ENCODE measurements at places on chromosomes 3 and 15.

- DNase-seq = no peak
These were observed 127.1 kb upstream of the SMAD3 start for GRCh38 chr15:66938114-66938830.

DNA sequence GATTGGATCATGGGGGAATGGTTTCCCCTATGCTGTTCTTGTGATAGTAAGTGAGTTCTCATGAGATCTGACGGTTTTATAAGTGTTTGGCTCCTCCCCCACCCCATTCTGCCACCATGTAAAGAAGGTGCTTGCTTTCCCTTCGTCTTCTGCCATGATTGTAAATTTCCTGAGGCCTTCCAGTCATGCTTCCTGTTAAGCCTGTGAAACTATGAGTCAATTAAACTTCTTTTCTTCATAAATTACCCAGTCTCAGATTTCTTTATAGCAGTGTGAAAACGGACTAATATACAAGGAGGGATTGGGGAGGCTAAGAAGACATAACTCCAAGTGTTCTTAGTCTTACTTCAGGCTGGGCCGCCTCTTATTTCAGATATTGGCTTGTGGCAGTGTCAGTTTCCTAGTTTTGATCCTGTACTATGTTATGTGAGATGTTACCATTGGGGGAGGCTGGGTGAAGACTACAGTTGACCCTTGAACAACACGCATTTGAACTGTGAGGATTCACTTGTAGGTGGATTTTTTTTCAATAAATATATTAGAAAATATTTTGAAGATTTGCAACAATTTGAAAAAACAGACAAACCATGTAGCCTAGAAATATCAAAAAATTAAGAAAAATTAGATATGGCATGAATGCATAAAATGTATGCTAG, 44.9 kb downstream of the NMD3 start:
- DNase-seq = no peak

DNA sequence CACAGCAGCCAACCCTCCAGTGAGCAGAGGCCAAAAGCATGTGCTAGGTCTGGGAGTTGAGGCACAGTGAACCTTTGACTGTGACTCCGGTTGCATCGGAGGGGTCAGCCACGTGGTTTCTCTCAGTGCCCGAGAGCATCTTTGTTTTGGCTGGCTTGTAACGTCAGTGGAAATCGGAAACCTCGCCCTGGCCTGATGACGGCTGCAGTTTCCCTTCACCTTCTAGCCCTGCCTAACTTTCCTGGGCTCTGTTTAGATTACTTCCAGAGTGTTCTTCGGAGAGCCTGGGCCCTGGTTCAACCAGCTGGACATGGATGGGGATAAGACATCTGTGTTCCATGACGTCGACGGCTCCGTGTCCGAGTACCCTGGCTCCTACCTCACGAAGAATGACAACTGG, 56.6 kb downstream of the MESD start:
- no peak for DNase-seq

DNA sequence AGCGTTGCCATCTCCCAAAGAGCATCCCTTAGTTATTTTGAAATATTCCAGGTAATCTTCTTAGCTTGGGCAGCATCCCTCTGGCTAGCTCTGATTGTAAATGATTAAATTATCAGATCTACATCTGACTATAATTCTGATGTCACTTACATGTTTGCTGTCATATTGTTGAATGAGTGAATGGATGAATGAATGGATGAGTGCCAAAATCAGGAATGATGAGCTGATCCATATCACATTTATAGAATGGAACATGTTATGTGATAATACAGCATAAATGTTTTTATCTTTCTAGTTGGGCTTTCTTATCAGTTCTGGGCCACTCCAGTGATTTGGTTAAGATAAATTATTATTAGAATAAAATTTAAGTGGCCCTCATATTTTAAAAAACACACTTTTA, 14.0 kb downstream of the FAN1 start:
- no peak for DNase-seq

DNA sequence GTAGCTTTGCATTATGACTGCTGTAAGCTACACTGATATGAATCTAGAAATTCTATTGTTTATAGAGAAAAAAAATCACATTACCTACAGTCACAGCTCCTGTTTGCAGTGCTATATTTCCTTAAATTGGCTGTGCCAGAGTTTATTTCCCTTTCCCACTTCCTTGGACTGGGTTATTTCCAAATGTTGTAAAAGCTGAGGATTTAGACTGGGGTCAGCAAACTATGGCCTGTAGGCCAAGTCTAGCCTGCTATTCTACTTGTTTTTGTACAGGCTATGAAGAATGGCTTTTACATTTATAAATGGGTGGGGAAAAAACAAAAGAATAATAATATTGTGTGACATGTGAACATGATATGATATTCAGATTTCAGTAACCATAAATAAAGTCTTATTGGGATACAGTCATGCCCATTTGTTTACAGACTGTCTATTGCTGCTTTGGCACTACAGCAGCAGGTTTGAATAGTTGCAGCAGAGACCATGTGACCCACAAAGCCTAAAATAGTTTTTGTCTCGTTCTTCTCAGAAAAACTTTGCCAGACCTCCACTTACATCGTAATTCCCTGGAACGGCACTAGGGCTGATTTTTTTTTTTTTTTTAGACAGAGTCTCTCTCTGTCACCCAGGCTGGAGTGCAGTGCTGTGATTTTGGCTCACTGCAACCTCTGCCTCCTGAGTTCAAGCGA, 7.8 kb downstream of the GLDN start:
- no peak for DNase-seq

DNA sequence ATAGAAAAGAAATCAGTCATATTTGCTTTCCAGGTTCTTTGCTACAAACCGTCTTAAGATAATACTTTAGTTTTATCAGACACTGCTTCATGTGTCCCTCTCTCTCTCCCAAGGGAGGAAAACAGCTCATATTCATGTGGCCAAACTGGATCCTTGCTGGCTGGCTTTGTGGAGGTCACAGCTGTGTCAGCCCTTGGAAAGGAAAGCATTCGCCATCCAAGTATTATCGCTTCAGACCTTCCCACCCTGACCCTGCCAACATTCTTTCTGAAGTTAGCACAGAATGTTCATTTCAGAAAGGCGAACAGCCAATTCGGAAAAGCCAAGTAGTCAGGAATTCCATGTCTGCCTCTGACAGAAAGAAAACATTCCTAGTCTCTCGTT, 213.6 kb downstream of the FEZF2 start:
- DNase-seq = no peak

DNA sequence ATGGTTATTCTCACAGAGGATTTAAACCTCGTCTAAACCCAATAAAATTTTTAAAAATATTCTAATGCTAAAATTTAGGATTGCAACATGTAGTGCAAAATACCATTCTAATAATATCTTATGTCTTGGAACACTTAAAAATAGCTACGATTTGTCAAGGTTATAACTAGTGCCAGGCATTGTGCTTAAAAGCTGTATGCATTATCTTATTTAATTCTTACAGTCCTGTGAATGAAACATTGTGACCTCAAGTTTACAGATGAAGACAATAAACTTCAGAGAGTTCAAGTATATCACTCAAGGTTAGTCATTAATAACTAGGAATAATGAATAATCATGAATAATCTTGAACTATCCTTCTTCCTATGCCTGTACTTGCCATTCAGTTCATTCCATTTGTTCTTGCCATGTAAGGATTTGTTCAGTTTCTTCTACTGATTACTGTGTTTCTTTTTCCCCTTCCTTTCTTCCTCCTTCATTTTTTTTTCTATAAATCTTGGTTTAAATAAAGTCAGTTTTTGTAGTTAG, 897.6 kb upstream of the NR2F2 start:
- no peak for DNase-seq

DNA sequence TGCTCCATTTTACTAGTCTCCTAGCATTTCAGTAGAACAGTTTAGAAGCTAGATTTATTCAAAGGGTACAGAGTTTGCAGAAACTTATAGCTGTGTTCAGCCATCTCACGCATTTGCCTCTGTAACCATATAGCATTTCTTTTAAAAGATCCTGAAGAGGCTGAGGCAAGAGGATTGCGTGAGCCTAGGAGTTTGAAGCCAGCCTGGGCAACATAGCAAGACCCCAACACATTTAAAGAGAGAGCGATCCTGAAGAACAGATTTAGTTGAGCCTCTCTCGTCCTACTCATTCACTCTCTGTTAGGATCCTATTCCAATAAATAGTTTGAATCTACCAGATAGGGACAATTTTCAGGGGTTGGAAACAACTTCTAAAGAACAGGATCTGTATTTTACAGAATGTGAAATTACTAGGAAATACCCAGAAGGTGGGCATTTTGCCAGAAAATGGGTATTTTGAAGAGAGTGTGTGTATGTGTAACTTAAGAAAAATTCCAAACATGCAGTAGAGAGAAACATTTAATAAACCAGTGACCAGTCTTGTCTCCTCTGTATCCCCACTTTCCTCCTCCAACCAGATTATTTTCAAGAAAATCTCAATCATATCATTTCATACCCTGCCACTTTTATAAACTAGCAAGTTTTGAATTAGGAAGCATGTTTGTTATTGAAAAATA, 4.5 kb downstream of the EIF3J start:
- DNase-seq = no peak

DNA sequence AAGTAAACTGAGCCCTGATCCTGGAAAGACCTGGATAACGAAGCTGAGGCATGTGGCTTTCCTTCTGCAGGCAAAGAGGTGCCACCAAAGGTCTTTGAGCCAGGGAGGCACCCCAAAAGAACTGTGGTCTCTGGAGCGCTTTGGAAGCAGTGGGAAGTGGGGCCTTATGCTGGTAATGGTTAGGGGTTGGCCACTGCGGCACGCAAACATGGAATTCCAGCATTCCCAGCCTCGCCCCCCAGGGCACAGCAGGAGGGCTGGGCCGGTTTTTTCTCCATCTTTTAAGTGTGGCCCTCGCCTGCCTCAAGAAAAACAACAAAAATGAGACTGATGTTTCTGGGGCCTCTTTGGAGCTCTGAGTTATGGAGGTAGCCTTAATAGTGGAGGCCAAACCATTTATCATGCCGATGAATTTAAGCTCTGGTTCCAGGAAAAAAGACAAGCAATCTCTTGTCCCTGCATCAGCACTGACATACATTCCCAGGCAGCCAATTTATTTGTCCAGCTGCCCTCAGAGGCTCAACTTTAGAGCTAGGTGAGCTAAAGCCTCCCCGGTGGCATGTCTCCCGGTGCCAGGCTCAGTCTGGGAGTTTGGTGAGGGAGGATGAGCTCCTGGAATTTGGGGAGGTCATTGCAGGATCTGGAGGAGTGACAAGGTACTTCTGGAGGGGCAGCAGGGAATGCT, 109.0 kb downstream of the TLE3 start:
- no peak for DNase-seq

DNA sequence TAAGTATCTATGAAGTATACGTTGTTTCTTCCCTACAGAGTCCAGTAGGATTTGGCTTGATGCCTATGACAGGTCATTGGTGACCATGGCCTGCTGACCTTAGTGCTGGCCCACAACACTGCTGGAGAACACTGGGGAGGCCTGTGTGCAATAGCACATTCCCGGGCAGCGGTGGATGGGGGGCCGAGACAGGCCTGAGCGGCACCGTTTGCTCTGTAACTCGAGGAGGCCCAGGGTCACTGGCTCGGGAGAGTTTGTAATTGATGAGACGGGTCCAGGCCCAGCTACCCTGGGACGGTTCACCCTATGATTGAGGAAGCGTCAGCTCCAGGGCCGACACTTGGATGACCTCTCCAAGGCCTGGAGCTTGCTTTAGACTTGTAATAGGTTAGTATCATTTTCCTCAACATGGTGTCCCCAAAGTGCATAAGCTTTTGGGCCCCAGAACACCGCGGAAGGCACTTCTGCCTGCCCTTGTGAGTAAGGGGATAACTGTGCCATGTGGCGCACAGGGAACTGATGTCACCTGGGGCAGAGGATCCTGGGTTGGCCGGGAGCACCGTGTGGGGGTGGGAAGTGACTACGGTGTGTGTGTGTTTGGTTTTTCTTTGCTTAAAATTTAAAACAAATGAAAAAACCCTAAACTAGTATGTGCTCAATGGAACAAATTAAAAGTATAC, 12.0 kb downstream of the TRPM1 start:
- no peak for DNase-seq

DNA sequence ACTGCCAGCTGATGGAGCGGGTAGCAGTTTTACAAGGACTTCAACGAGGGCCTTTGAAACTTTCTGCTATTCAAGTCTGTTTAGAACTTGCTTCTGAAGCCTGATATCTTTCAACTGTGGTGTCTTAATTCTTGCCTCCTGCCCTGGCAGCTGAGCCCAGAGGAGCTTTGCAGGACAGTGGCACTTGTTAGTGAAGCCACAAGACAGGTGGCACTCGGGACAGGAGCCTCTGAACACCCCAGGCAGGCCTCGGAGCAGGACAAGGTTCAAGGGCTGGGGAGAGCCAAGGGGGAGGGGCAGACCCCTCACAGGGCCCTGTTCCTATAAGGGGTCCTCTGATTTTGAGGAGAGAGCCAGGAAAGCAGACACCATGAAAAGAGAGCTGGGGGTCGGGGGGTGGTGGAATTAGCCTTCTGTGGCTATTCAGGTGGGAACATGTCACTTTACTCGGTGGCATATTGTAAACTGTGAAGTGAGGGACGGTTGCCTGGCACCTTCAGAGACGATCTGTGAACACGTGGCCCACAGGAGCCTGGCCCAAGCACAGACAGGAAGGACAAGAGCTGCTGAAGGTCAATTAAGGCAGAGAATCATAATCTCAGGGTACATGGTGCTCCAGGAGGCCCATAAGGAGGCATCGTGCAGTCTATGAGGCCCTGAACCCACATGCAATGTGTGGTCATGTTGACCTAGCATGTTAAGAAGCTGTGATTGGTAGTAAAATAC, 30.1 kb upstream of the KY start:
- no peak for DNase-seq

DNA sequence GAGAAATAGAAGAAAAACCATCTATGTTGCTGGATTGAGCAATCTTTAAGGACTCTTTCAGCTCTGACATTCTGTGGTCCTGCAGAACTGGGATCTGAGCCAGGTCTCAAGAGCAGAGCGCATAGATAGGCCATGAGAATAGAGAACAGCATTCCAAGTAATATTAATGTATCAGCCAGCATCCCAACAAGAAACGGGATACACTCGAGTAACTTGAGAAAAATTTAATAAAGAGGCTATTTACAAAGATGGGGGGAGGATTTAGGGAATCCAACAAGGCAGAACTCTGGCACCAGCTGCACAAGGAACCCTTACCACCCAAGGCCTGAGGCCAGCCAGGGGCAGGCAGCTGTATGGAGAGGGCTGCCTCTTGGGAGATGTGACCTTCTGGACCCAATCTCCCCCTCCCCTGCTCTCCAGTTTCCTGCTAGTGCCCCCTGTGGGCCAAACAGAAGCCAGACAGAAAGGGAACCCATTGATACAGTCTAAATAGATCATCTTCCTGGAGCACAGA, 8.2 kb downstream of the TMOD2 start:
- no peak for DNase-seq

- DNase-seq = no peak
These were observed 238.9 kb downstream of the SUCLG2 start for GRCh38 chr3:67415511-67415910.

DNA sequence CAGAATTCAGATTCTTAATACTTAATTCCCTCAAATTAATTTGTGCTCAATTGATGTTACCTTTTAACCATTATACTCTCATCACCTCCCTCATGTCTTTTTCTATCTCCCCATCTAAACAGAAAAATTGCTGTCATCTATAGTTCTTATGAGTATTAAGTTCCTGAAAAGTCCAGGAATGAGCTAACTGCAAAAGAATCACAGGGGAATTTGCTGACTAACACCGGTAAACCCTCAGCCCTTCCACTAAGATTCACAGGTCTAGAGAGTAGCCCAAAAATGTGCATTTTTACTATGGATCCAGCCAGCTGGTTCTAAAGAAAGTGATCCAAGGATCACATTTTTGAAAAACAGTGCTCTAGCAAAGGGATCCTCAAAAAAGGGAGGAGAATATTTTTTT, 67.0 kb downstream of the SETD2 start:
- DNase-seq = no peak
